Astrocyte of the spinal cord (primary cell): ENCODE measurements at places on chromosomes 7 and 10.

GRCh38 chr7:146131701-146132100 lies 15.1 kb downstream of the CNTNAP2 start:
- DNase-seq: no peak

DNA sequence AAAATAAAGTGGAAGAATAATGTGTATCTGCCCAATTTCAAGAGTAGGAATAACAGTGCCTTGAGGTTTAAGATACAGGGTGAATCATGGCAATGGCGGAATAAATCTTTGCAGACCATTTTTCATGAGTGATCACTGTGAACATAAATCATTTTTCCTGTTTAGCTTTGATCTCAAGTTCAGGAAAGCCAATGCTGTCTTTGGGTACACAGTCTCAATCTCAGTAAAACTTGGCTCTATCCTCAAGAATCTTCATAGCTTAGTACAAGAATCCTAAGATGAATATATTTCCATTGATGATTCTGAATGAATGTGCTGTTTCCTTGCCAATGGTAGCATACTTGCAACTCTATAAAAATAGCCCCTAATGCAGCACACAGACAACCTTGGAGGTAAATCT lies 6.8 kb downstream of the NAMPT start:
- DNase-seq: peak; percentile 28

- peak; percentile 94 for DNase-seq
Observed at GRCh38 chr7:92809760-92810573, 26.4 kb downstream of the CDK6 start.

GRCh38 chr10:101776161-101776817 lies 375 bp upstream of the FGF8 start:
- DNase-seq: no peak
